Occipital lobe (tissue), 3 donors: ENCODE measurements at places on chromosomes 5 and 9. TPM values are rescaled to one million over a fixed set of nuclear protein-coding genes. Genes with fewer than 3 reads are reported as not detected.

The ADAMTS19 gene
- total RNA-seq = 4.2 TPM

The PCDHGA7 gene
- total RNA-seq = 8.4 TPM

The SLC6A7 gene
- total RNA-seq = 0.62 TPM

The C7 gene
- total RNA-seq = 8.1 TPM

The XRCC4 gene
- total RNA-seq = 7.8 TPM

The BTNL3 gene
- not detected for total RNA-seq

The GLRA1 gene
- total RNA-seq = 0.16 TPM

The ZNF622 gene
- total RNA-seq = 25.9 TPM

The IDNK gene
- 6.4 TPM for total RNA-seq

The TLX3 gene
- total RNA-seq = not detected

DNA sequence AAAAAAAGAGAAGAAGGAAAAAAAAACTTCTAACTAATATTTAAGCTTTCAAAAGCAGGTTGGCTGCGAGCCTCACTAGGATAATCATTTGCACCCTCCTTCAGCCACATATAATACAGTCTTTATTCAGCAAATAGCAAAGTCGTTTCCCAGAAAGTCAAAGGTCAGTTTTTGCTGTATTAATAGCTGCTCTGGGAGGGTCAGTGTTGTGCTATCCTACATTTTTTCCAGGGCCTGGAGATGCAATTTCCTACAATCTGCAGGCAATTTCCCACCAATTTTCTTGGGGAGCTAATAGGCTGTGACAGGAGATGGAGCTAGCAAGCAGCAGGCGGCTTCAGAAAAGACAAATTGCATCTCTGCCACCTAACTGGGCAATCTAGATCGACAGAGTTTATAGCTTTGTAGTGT is 136.8 kb downstream of the TLE1 start:
- no peak for DNase-seq

DNA sequence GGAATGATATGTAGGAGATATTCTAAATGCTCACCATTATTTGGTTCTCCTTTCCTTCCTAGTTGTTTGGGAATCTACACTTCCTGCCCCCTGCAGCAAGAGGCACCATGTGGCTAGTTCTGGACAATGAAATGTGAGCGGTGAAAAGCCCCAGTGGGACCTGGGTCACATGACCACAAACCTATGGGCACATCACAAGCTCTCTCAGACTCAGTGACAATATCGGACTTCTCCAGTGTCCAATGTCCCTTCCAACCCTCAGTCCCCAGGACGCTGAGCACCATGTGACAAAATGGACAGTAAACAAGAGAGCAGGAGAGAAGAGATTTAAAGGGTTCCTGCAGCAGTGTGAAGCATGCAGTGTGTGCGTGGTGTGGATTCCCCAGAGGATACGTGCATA is 44.6 kb upstream of the FOXE1 start:
- no peak for DNase-seq

DNA sequence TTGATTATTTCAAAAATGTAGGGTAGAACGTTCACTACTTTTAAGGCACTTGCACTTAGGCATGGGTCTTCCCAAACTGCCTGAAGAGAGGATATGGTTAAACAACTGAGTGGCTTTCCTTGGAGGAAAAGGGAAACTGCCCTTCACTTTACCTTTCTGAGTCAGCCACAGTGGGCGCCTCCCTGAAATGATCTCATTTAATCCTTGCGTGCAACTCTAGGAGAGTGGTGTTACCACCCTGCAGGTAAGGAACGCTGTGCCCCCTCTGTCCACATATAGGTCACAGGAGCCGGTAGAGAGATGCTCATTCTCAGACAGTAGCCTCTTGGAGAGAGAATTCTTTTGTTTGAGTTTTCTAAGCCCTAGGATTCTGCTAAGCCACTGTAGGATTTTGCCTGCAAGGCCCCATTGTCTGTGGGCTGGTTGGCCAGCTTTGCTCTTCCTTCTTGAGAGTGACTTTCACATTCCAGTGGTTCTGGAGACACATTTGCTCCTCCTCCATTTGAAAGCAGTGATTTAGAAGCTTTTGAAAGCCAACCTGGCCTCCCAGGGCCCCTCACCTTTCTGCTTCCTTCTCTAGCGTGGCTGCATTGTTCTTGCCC is 110.3 kb upstream of the CTSL start:
- no peak for DNase-seq

DNA sequence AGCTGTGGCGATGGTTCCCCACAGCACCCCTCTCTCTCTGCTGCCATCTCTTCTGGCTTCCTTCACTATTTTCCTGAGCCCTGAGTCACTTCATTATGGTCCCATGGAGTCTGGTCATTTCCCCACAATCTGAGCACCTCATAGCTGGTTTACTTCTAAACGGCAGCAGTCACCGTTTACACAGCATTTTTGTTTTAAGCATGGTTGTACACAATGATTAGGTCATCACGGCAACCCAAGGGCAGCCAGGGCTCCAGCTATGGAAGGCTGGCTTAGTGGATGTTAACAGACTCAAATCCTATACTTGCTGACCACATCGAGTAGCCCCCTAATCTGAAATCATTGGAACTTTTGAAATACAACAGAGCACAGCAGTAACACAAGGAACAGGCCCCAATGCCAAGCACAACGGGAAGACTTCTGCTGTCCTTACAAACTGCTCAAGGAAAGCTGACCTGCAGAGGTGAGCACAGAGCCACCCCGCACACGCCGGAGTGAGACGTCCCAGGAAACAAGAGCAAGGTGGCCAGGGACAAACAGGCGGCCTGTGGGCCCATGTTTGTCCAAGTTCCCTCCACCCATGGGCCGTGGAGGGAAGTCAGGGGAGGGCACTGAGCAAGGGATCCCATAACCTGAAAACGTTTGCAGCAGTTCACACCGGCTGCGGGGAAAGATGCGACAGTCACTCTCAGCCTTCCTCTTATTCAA is 22.9 kb downstream of the CAMSAP1 start:
- DNase-seq = no peak

GRCh38 chr5:39073767-39074016 is 507 bp downstream of the RICTOR start:
- no peak for DNase-seq

- DNase-seq = no peak
Observed at GRCh38 chr9:76161106-76161505, 233.1 kb downstream of the RFK start.

- no peak for DNase-seq
Observed at GRCh38 chr5:26666371-26666770, 372.0 kb downstream of the CDH9 start.

- DNase-seq = no peak
Observed at GRCh38 chr9:35863583-35863982, 6.6 kb downstream of the OR13J1 start.

- DNase-seq = no peak
Observed at GRCh38 chr9:134125413-134126095, 10.3 kb upstream of the WDR5 start.

DNA sequence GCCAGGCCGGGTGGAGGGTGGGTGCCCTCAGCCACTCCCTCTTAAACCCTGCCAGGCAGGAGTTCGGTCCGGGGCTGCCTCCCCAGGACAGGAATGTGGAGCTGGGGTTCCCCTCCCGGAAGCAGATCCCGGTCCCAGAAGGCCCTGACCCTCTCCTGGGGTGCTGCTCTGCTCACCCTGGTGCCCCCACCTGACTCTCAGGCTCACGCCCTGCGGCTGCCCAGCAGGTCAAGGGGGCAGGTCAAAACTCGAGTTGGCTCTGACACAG is 3.7 kb upstream of the NRARP start:
- no peak for DNase-seq

GRCh38 chr9:69344459-69344858 is 19.4 kb downstream of the ENTREP1 start:
- no peak for DNase-seq

DNA sequence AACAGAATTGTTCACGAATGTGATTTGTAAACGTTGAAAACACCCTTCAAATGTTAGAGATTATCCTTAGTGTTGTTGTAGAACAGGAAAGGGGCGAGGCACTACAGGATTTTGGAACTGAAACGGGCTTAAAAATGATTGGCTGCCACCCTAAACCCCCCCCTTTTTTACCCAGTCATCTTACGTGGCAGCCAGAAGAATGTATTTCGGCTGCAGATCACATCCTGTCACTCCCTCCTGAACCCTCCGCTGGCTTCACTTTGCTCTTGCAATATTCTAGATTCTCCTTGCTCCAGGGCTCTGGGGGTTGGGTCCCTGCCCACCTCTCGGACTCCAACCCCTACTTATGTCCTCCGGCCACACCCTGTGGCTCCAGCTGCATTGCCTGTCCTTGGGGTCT is 13.9 kb upstream of the UNC5A start:
- DNase-seq = no peak

GRCh38 chr5:5598547-5599113 is 176.2 kb downstream of the ICE1 start:
- DNase-seq = no peak

- DNase-seq = no peak
Observed at GRCh38 chr5:27020973-27021372, 17.4 kb downstream of the CDH9 start.

- DNase-seq = no peak
Observed at GRCh38 chr5:108681079-108681921, 66.4 kb upstream of the FER start.

- no peak for DNase-seq
Observed at GRCh38 chr5:170818232-170818631, 34.7 kb downstream of the GABRP start.

DNA sequence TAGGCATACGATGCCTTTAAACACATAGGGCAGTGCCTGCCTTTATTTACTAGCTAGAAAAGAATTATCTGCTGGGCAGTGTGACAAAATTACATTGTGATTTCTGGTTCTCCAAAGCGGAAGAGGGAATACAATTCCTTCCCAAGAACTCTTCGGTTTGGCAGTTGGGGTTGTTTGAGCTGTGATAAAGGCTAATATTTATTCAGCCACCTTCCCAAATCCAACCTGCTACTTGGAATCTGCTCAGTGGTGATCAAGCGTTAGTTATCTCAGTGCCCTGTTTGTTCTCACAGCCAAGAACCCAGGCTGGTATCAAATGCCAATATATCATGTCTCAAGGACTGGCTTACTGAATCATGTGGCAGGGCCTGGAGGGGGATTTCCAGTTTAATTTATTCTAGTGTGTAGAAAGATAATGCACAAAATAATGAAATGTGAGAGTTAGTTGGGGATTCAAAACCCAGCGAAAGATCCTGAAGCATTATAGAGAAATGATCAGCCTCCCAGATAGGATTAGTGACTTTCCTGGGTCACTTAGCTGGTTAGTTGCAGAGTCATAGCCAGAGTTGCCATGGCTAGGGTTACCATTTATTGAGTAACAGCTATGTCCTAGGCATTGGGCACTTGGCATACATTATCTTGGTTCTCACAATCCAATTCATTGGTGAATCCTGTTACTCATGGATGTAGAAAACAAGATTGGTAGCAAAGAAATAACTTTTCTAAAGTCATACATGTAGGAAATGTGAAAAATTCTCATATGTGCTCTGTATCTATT is 457.0 kb upstream of the KLF4 start:
- no peak for DNase-seq

GRCh38 chr5:4906786-4907185 is 233.3 kb upstream of the ADAMTS16 start:
- DNase-seq = no peak

DNA sequence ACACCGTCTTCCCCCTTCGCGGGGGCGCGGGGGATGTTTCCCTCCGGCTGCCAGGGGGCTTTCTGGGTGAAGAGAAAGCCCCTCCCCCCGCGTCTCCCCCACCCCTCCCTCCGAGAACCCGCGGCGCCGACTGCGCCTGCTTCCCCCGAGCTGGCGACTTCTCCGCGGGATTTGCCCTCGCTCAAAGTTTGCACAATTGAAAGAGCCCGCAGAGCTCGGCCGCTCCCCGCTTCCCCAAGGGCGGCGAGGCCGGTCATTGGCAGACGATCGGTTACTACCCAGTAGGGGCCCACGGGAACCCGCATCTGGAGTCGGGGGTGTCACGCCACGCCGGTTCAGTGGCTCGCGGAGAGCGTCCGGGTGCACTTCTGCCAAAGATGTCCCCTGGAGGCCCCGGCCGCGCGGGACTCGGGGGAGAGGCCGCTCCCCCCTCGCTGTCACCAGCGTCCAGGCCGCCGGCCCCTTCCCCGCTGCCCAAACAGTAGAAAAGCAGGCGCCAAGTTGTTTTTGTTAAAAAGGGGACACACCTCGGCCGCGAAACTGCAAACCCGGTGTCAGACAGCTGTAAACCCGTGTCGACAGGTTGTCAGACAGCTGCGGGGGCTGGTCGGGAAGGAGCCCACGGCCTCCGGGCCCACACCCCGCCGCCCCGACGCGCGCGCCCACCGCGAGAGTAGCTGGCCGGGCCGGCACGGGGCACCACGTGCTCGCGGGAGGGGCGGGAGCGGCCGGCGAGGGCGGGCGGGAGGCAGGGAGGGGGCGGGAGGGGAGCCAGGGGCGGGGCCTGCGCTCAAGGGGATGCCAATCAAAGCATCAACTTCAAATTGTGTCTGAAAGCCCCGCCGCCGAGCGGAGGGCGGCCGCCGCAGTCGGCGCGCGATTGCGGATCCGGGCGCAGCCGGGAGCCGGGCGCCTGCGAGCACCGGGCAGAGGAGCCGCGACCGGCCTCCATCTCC is at the start of gene IRX1:
Gene IRX1 (plus strand): TSS at position 827 of the 956 bp plus-strand sequence. CDS start 274 bp downstream, outside the sequence.
- no peak for DNase-seq

GRCh38 chr5:87022415-87022814 is 245.3 kb upstream of the RASA1 start:
- no peak for DNase-seq

GRCh38 chr5:116271446-116272025 is 186.7 kb downstream of the COMMD10 start:
- no peak for DNase-seq

- no peak for DNase-seq
Observed at GRCh38 chr9:72749276-72749675, 203.6 kb downstream of the ALDH1A1 start.

- DNase-seq = no peak
Observed at GRCh38 chr9:72023596-72023995, 36.8 kb downstream of the C9orf57 start.
